ENCODE measurements at places on chromosomes 5 and 9.

DNA sequence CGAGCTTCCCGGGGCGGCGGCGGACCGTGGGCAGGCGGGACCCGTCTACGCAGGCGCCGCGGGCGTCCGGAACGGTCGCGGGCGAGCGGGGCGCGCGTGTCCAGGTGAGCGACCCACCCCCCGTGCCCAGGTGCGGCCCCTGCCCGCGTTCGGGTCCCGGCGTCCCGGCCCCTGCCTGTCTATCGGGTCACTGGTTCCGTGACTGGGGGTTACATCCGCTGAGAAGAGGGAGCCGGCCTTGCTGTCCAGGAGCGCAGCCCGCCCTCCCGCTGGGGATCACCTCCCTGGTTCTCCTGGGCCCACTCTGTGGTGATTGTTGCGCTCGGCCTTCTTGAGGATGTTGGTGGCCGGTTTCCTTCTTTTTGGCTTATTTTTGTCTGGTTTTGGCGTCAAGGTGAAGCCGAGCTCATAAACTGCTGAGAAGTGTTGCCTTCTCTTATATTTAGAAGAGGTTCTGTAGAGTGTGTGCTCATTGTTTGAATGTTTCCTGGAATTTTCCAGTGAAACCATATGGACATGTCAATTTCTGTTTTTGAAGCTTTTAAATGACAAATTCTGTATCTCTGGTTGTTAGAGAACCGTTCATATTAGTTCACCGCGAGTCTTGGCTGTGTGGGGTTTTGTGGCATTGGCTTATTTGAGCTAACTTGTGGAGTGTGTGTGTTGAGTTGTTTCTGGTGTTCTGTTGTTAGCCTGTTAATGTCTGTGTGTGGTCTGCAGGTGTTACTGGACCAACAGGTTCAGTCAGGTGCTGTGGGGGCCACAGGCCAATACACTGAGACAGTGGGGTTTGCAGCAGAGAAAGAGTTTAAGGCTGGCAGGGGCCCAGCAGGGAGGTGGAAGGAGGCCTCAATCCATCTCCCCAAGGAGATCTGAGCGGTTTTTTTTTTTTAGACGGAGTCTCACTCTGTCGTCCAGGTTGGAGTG lies 621 bp downstream of the CEP72 start:
- DNase-seq: no peak

- DNase-seq: no peak
These were observed 37.4 kb downstream of the C9orf50 start for GRCh38 chr9:129583308-129584038.

- DNase-seq: no peak
These were observed 792.1 kb downstream of the BRINP1 start for GRCh38 chr9:118577121-118577520.

DNA sequence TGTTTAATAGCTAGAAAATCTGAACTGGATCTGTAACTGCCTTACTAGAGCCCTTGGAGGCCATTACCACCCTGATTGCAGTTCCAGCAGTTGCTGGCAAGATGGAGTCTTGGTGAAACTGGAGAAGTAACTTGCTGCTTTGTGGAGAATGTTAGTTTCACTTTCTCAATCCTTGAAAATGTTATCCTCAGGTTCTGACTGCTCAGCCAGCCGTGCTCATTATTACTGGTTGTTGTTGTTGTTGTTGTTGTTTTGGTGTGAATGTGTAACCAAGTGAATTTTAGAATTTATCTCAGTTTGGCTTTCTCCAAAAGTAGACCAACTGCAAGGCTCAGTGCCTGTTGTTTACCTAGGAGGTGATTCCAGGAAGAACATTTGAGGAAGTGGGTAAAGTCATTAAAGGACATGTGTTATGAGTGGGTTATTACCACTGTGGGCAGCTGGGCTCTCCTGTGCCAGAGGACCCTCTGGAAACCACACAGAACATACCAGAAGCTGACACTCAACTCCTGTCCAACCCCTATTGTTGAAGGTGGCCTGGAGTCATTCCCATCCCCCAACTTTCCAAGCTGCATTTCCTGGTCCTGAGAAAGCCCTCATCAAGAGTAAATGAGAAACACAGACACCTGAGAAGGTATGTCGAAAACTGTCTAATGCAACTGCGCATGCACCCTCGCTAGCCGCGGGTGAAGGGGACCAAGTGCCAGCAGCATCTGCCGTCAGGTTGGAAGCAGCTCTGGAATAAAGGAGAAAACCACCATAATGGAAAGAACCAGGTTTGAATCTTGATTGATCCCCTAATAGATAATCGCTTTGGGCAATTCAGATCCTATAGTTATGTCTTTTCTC lies 111.6 kb downstream of the CMYA5 start:
- no peak for DNase-seq

DNA sequence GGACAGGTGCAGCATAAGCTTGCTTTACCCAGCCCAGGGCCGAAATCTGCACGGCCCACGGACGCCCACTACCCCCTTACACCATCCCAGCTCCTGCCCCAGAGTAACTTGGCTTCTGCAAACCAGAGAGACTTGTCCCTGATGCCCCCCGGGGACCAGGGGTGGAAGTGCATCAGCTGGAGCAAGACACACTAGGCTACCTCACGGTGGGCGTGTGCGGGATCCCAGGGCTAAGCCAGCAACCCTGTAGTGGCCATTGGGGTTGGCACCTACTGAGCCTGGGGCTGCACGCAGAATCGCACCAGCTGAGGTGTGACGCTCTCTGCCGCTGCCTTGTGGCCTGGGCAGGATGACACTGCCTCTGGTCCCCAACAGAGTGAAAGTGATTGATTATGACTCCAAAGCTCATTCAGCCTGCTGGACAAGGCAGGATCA lies 6.1 kb upstream of the ZNF79 start:
- peak; percentile 36 for DNase-seq

DNA sequence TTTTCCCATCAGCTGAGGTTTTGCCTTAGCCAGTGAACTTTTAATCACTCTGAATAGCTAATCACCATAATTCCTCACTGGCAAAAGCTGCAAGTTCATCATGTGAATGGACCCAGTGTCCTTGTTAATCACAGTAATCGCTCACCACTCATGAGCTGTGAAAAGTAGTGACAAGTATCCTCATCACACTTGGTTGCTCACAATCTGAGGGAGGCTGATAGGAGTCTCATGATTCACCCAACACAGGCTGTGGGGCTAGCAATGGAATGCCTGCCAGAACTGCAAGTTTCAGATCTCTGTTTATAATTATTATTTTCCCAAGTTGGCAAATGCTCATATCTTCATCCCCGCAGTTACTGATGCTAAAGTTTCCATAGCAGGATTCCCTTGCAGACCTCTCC lies 467.2 kb downstream of the KIF4B start:
- no peak for DNase-seq

DNA sequence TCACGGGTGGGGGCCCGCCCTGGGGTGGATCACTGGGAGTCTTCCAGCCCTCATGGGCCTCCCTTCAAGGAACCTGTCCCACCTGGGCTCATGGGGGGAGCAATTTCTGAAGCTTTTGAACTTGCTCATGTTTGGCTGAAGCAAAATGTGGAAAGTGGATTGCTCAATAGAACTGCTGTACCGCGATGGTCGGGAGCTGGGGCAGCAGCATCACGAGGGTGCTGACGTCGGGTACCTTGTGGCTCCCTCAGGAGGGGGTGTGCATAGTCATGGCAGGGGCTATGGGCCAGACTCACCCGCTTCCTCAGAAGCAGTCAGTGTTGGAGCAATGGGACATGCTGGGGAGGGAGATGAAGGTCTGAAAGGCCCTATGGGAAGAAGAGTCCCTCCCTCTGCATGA lies 57.9 kb downstream of the PRRT1B start:
- DNase-seq: no peak

GRCh38 chr5:79684782-79685181 lies 4.9 kb upstream of the CMYA5 start:
- DNase-seq: no peak

- no peak for DNase-seq
These were observed 5.0 kb upstream of the IRX2 start for GRCh38 chr5:2756211-2757152.

DNA sequence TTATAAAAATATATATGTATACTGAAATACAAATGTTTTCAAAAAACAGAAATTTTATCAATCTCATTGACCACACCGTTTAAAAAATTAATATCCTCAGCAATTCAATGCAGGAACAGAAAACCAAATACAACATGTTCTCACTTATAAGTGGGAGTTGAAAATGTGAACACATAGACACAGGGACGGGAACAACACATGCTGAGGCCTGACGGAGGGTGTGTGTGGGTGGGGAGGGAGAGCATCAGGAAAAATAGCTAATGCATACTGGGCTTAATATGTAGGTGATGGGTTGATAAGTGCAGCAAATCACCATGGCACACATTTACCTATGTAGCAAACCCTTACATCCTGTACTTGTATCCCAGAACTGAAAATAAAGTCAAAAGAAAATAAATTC lies 409.5 kb downstream of the MLLT3 start:
- no peak for DNase-seq

GRCh38 chr5:159338118-159338517 lies 7.8 kb upstream of the IL12B start:
- DNase-seq: no peak

DNA sequence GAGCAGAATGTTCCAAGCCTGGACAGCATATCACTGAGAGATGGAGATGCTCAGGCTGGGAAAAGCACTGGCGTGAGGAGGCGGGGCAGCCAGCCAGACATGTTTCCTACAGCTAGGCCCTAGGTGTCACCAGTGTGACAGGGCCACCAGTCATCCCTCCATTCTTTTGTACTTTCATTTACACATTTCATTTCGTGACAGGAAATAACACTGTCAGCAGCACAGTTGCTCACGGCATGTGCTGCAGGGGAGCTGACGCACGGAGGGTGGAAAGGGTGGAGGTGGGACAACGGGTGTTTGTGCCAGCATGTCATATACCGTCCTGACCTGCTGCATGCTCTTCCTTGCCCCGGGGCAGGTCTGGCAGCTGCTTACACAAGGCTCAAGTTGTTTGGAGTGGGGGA lies 14.8 kb upstream of the CEMIP2 start:
- no peak for DNase-seq

- DNase-seq: no peak
These were observed 584 bp downstream of the USP20 start for GRCh38 chr9:129835860-129836223.

DNA sequence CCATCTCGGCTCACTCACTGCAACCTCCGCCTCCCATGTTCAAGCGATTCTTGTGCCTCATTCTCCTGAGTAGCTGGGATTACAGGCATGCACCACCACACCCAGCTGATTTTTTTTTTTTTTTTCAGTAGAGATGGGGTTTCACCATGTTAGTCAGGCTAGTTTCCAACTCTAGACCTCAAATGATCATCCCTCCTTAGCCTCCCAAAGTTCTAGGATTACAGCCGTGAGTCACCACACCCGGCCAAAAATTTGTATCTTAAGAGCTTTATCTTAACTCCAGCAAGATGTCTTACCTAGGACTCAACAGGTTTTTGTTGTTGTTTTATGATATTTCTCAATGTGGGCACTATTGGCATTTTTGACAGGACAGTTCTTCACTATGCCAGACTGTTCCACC lies 27.9 kb downstream of the LYRM7 start:
- no peak for DNase-seq

- no peak for DNase-seq
These were observed 29.5 kb upstream of the CYFIP2 start for GRCh38 chr5:157236423-157236822.

GRCh38 chr5:2008851-2009629 lies 126.3 kb upstream of the IRX4 start:
- no peak for DNase-seq

GRCh38 chr5:60703944-60704343 lies 4.0 kb upstream of the DEPDC1B start:
- DNase-seq: no peak

DNA sequence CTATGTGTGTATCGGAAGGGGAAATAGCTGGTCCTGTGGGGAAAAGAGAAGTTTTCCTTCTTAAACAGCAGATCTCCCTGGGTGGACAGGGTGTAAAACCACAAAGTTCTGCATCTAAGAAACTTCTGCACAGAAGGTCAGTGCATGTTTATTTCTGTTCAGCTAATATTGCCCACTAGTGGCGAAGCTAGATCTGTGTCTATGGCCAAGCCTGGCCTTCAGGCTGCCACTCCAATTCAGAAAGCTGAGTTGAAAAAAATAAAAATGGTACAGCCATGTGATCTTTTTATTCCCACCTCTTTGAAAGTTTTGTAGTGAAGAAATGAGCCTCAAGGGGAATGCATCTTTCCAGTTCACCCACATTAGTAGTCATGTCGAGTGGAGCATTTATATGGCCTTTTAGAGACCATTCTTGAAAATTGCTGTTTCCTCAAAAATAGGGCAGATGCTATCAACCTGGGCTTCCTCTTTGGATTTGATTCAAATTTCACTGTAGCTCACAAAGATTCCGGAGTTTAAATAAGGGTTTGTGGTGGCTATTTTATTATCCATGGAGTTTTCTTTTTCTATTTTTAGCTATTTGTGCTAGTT lies 488.0 kb downstream of the PRELID2 start:
- no peak for DNase-seq

GRCh38 chr9:136535070-136535469 lies 10.8 kb downstream of the NOTCH1 start:
- peak; percentile 58 for DNase-seq

DNA sequence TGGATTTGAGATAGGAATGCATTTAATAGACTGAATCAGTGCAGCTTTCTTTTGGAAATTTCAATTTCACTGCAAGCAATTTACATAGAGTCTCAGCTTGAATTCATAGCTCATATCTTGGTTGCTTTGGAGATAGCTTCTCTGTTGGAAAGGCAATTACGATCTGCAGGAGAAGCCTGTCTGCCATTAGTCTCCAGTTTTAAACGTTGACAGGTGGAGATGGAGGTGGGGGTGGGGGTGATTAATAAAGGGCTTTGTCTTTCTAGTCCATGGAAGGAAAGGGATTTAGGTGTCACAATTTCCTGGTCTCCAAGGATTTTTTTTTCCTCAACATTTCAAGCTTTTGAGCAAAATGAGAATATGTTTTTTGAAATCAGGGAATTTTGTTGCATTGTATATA lies 184.7 kb downstream of the CARTPT start:
- no peak for DNase-seq

GRCh38 chr9:98491828-98492227 lies 216.9 kb downstream of the GABBR2 start:
- DNase-seq: no peak

- no peak for DNase-seq
These were observed 23.1 kb downstream of the P4HA2 start for GRCh38 chr5:132204371-132205135.

DNA sequence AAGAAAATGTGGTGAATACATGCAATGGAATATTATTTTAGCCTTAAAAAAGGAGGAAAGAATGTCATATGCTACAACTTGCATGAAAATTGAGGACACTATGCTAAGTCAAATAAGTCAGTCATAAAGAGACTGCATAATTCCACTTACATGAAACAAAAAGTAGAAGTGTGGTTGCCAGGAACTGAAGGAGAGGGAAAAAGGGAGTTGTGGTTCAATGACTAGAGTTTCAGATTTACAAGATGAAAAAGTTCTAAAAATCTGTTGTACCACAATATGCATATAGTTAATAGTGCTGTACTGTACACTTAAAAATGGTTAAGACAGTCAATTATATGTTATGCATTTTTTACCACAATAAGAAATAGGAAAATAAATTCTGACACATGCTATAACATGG lies 95.4 kb downstream of the SLC44A1 start:
- DNase-seq: no peak

- no peak for DNase-seq
These were observed 2074.5 kb downstream of the MAT2B start for GRCh38 chr5:165579911-165580310.

- DNase-seq: no peak
These were observed 278.5 kb downstream of the TAF11L14 start for GRCh38 chr5:17912794-17913193.

GRCh38 chr5:136382071-136382470 lies 16.7 kb upstream of the TRPC7 start:
- DNase-seq: no peak
